ENCODE measurements at places on chromosomes 11 and 22. TPM values are rescaled to one million over a fixed set of nuclear protein-coding genes. Genes with fewer than 3 reads are reported as not detected.

DNA sequence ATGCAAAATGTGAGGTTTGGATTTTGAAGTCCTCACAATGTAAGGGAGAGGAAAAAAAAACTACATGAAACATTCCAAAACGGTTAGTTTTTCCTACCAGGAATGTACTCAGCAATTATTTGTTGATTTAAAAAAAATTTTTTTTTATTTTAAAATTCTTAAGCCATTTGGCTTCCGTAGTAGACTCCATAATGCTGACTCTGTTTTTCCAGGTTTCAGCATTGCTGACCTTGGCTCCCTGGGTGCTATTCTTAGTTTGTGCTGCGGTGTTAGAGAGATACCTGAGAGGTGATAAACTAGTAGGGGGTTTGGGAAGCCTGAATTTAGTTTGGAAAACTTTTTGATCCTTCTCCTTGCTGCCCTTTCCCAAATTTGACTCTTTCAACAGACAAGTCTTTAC is 10.6 kb downstream of the STT3A start:
- no peak for DNase-seq

GRCh38 chr22:45650721-45651120 is 20.9 kb upstream of the ATXN10 start:
- no peak for DNase-seq

- DNase-seq, result no peak
These were observed 48.5 kb downstream of the MS4A13 start for GRCh38 chr11:60563553-60564235.

- DNase-seq, result no peak
These were observed 21.3 kb upstream of the DRG1 start for GRCh38 chr22:31378123-31378522.

GRCh38 chr22:29715705-29716104 is 4.1 kb upstream of the CABP7 start:
- no peak for DNase-seq

DNA sequence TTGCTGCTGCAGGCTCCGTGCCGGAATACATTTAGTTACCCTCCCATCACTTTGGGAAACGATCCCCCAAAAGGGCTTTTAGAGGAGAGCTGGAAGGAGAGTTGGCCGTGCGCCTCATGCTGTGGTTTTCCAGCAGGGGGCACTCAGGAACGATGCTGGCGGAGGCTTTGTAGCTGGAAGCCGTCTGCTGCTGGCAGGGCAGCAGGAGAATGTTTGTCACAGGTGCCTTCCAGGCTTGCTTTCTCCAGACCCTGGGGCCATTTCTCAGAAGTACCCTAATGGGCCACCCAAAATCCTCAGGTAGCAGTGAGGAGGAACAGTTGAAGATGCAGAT is 30.0 kb upstream of the CABP7 start:
- DNase-seq, result peak; percentile 53

DNA sequence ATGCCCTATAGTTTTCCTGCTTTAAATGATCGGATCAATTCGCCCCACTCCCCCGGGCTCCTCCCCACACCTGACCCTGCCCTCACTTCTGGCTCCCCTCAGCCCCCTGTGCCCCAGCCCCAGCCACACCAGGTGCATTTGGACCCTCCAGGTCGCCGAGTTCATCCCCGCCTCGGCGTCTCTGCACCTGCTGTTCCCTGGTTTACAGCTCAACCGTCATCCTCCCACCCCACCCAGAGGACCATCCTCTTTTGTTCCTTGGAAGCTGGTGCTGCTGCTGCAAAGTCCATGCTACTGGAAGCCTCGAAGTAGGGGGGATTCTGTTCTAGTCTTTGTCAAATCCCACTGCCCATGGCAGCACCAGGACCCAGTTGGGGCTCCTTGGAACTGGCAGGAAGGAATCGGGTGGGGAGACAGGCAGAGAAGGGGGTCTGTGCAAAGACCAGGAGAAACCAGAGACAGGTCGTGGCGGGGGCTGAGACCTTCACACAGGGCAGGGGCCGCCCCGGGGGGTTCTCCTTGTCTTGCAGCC is 4.5 kb upstream of the MUC5B start:
- DNase-seq, result no peak

- DNase-seq, result no peak
These were observed 22.6 kb upstream of the SERPIND1 start for GRCh38 chr22:20751185-20751851.

DNA sequence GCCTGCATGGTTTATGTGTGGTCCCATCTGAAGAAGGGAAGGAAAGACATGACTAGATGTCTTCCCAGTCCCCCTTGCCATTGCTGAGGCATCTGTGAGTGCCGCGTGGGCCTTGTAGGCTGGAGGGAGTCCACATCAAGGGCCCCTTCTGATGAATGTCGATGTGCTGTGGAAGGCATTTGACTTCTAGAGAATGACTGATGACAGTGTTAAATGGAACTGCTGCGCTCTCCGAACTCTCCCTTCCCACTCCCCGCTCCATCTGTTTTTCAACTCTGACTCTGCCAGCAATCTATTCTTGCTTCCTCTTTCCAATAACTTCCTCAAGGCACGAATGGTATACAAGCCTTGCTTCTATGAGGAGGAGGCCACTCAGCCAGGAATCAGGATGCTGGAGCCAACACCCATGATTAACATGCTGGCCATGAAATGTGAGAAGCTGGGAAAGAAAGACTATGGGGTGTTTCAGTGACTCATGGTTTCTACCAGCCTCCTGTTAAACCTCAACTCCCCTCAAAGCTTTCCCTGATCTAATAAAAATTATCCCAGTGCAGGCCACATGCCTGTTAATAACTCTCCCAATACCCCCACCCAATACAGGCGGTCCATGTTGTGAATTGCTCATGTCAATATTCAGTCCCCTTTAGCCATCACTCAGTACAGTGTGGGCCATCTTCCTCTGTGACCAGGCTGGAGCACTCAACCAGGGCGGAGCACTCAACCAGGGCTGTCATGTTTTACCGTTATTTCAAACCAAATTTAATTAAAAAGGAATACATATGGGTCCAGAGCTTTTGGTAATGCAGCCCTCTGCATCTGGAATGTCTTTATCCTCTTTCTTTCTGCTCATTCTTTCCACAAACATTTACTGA is 46.4 kb upstream of the TBCEL start:
- DNase-seq, result no peak

- DNase-seq, result peak; percentile 92
These were observed 15.9 kb upstream of the CDC42EP2 start for GRCh38 chr11:65298655-65299179.

Gene OR10V1
- total RNA-seq, result not detected

GRCh38 chr22:50607659-50608020 is 7.0 kb downstream of the MAPK8IP2 start:
- DNase-seq, result no peak

DNA sequence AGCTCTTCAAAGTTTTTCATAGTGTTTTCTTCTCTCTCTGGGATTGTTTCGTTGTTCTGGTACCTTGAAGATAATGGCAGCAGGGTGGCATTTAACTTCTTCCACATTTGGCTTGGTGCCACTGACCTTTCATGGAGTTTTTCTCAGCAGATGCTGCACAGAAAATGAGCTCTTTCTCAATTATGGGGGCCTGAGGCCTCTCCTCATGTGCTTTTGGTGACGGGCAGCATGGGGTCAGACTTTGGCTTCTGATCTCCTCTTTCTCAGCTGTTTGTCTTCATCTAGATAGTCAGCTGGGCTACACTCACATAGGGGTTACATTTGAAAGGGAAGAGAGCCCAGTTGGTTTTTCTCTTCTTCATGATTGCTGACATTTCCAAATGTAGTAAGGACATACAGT is 76.3 kb downstream of the FAT3 start:
- no peak for DNase-seq

Gene LRRC55
- total RNA-seq, result 0.26 TPM

DNA sequence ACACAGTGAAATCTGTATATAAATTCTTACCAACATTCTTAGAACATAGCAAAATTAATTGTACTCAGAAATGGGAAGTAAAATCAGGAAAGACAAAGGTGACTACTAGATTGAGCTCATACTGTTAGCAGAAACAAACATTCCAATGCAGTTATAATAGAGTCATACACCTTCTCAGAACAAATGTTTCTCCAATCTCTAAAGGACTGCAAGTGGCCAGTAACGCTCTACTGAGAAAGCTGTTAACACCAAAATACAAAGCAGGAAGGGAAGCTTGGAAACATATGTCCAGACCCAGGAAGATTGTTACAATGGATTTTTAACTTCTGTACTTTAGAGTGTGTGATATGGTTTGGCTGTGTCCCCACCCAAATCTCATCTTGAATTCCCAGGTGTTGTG is 341.5 kb downstream of the LARGE1 start:
- DNase-seq, result no peak

DNA sequence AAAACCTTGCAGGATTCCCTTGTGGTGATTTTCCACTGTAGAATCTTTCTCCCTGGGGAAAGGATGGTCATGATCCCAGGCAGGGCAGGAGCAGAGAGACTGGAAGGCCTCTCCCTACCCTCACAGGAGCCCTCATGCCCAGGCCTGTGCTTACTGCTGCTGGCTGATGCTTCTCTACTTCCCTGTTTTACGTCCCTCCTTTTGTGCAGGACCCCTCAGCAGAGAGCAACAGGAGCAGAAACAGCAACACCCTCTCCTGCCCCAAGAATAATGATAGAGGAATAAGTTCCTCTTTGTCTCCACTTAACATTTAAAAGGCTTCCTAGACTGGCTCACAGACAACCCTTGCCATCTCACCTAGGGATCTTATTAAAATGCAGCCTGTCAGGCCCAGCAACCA is 3.6 kb downstream of the ISX start:
- no peak for DNase-seq

Gene NXPE4
- total RNA-seq, result not detected

Gene CARNS1
- 0.76 TPM for total RNA-seq

Gene PARVG
- total RNA-seq, result 25.3 TPM

- no peak for DNase-seq
These were observed at the start of gene UCP3 for GRCh38 chr11:74008373-74009229. Gene UCP3, minus strand, starts transcription at chr11:74009085. Its CDS starts 2,043 bp downstream, at chr11:74007042.

GRCh38 chr11:134994431-134994830 is 582.4 kb upstream of the B3GAT1 start:
- no peak for DNase-seq

- DNase-seq, result no peak
These were observed 19.0 kb upstream of the THRSP start for GRCh38 chr11:78044706-78045105.

DNA sequence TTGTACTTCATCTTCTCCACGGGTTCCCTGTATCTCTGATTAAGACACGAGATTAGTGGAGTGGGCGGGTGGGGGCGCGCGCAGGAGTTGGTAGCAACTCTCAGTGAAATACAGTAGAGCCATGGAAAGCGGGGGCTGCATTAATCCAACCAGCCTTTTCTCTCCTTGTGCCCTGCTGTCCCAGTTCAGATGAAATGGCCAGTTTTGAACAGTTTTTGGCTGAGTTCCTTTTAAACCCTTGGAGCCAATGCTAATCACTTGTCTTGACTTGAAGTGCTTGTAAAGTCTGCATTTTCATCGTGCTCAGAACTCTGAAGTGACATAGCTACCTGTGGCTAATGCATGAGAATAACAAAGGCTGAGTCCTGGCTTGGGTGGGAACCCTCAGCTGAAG is 734 bp upstream of the TMEM123 start:
- peak; percentile 52 for DNase-seq

DNA sequence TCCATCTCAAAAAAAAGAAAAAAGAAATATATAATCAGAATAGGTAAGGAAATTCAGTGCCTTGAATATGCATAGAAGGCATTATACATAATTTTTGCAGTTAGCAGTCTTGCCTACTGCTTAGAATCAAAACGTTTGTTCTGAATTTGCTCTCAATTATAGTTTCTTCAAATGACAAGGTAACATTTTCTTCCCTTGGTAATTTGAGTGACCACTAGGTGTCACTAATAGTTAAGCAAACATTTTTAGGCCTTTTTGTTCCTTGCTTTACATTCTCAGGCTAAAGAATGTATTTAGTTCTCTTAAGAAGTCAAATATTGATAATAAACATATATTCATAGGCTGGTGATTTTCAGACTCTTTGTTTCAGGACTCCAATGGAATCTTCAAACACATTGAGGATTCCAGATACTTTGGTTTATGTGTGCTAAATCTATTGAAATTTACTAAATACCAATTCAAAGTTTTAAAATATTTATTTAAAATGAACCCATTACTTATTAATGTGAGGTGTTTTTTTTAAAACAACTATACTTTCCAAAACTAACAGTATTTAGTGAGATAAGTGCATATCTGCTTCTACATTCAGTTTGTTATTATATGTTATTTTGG is 55.0 kb upstream of the DEPDC7 start:
- DNase-seq, result no peak

Gene RIMBP3B
- not detected for total RNA-seq

GRCh38 chr11:97157221-97157740 is 767.5 kb downstream of the JRKL start:
- no peak for DNase-seq

DNA sequence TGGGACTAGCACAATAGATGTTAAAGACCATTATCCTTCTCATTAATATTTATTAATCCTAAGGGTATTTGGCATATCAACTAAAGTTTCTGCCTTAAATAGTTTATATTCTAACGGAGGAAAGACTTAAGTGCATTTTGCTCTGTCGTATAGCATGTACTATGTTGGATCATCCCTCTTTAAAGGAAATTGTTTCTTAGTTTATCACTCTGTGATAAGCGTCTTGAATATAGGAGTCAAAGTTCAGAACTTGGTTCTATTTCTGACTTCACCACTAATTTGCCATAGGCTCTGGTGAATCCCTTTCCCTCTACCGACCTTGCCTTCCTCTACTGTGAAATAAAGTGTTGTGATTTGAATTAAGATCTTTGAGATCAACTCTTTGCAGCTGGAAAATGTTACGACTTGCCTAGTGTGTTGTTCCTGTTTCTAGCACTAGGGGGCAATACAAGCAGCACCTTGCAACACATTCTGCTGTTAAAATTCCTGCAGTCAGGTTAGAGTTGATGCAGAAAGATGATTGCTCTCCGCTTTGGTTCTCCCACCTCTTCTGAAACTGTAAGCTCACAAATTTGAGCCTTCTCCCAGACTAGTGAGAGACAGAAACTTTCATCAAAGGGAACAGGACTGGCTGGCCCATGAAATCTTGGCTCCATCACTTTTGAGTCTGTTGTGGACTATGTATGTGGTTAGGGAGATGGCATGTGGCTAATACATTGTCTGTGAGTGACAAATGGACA is 27.8 kb upstream of the ZNRF3 start:
- DNase-seq, result peak; percentile 64

- no peak for DNase-seq
These were observed 4.3 kb upstream of the APOL6 start for GRCh38 chr22:35643991-35644390.

- DNase-seq, result no peak
These were observed 176.7 kb upstream of the TENM4 start for GRCh38 chr11:79617561-79617960.

Measured in uterus (tissue), 4 donors.